GDM1 (cell line): ENCODE measurements at places on chromosomes 5 and 9.

DNA sequence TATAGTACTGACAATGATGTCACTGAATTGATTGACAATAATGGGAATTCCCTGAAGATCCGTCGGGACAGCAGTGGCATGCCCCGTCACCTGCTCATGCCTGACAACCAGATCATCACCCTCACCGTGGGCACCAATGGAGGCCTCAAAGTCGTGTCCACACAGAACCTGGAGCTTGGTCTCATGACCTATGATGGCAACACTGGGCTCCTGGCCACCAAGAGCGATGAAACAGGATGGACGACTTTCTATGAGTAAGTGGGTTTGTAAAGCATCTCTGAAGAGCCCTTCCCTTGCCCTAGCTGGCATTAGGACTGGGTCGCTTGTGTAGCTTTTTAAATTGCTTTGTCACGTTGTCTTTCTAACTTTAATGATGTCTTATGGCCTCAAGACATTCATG lies 72.7 kb upstream of the WWC1 start:
- no peak for DNase-seq

- DNase-seq: no peak
These were observed 75.0 kb downstream of the CAVIN4 start for GRCh38 chr9:100652850-100653249.

- no peak for DNase-seq
These were observed 186.4 kb downstream of the TRIM32 start for GRCh38 chr9:116873491-116873890.

- no peak for DNase-seq
These were observed 116.4 kb upstream of the FST start for GRCh38 chr5:53364061-53364460.

DNA sequence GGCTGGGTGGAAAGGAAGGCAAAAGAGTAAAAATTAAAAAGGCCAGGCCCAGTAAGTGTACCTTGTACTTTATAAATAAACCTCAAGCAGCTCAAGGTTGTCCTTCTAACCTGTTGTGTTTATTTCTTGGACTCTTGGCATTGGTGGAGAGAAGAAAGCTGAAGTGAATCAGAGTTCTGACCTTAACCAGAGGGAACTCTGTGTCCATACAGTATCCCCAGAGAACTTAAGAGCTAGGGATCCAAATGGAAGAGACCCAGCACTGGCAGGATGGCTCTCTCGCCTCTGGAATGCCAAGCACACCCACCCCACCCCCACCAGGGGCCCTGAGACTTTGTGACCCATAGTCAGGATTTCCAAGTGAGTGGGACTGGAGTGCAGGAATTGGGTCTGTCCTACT lies 14.2 kb downstream of the NUDT2 start:
- DNase-seq: no peak

DNA sequence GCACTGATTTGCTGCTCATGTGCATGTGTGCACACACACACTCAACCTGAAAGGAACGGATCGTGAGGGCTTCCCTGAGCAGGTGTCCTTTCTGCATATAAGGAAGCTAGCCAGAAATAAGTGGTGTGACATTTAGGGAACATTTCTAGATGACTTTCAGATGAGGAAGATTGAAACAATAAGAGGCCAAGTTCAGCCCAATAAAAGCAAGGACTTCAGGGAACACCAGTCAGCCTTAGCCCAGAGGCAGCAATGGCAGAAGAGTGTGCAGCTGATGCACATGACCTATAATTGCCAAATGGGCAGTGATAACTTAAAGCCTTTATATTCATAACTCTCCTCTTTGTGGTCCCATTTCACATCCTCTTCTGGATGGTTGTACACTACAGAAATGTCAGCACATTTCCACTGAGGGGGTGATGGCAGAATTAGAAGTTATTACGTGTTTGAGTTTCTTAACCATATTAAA lies 255.5 kb downstream of the TRIM32 start:
- DNase-seq: no peak

DNA sequence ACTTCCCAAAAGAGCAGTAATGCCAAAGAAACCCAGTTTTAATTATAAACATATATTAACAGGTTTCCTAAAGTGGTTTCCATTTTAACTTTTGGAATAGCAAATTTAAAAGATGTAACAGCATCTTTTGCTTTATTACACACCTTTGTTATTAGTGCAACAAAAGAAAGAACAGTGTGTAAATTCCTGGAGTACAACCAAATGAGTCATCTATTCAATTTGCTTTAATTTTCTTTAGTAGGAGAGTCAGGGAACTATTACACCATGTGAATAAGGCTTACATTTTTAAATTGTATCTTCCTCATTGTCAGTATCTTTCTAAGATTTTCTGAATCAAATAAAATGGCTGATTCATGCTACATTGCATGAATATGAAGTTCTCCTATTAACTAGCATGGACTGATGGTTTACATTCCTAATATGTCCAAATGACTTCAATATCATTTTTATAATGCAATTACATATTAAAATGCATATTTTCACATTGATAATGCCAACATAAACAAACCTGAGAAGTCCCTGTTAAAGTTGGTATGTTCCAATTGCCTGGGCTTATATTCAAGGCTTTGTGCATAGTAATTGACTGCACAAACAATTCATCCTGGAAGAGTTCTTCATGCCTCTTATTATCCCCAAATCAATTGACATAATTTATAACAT lies 22.5 kb downstream of the EDIL3 start:
- DNase-seq: no peak

DNA sequence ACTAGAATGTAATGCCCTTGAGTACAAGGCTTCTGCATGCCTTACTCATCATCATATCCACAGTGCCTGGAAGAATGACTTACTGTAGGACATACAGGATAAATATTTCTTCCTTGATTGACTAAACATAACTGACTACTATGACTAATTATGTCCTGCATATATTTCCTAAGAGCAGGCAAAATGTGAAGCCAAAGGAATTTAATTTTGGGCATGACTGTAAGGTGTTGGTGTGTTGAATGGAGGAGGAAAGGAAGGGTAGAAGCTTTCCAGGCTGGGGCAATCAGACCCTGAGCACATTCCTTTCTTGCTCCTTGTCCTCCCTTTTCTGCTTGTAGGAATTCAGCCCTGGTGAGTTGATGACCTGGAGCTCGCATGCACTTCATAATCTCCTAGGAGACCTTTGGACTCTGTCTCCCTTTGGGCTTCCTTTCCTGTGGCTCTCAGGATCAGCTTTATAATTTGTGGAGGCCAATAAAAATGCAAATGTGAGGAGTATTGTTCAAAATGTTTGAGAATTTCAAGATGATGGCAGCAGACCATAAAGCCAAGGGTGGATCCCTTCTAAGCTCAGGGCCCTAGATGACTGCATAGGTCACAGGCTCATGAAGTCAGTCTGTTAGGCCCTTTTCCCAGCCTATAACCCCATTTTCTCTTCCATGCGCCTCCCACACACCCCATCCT lies 174.0 kb downstream of the HMHB1 start:
- DNase-seq: no peak
